ENCODE measurements at places on chromosomes 7 and 10. TPM values are rescaled to one million over a fixed set of nuclear protein-coding genes. Genes with fewer than 3 reads are reported as not detected.

AKR1C4 gene
- not detected for total RNA-seq

LAMB1 gene
- total RNA-seq = 119 TPM

CDH23 gene
- 0.02 TPM for total RNA-seq

DMBT1 gene
- 0.05 TPM for total RNA-seq

IL6 gene
- total RNA-seq = 18.2 TPM

FIS1 gene
- total RNA-seq = 196 TPM

LRRD1 gene
- total RNA-seq = not detected

OR6B1 gene
- not detected for total RNA-seq

TMEM229A gene
- not detected for total RNA-seq

ACSM6 gene
- not detected for total RNA-seq

ADAP1 gene
- 0.84 TPM for total RNA-seq

CYP26C1 gene
- total RNA-seq = not detected

FAM25G gene
- total RNA-seq = not detected

NKX2-3 gene
- total RNA-seq = not detected

BHLHA15 gene
- total RNA-seq = 0.33 TPM

Data from HFFc6 (cell line).